Kidney (tissue), 22 donors: ENCODE measurements at places on chromosomes 13 and 19. TPM values are rescaled to one million over a fixed set of nuclear protein-coding genes. Genes with fewer than 3 reads are reported as not detected.

DNA sequence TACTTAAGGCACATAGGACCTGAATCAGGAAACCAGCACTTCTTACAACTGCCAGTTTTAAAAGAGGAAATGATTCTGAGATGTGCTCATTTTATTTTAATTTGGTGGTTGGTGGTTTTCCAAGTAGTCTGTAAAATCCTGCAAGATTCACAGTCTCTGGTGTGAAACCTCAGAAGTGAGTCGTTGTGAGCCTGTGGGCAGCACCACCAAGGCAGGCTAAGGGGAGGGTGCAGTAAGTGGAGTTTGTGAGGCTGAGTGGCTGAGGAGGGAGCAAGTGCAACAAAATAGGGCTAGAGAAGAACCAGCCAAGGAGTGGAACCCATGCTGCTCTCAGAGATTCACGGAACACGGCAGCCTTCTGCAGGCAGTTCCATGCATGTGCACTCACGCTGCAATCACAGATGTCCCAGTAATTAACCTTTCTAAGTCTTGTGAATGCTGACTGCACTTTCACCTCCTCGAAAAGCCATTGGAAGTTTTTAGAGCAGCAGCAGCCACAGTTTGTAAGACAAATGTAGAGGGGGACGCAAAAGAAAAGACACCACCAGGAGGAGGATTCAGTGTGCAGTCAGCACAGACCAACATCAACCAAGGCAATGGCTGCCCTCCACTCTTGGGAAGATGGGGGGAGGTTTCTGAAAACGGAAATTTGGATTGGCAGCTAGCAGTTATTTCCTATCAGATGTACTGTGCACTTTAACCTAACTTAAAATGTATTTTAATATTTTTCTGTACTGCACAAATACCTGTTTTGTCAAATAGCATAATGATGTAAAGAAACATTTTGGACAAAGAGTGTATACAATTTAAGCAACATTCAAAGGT lies 44.9 kb downstream of the ESD start:
- no peak for DNase-seq

- DNase-seq: no peak
Observed at GRCh38 chr13:24086642-24087041, 73.9 kb upstream of the SPATA13 start.

DNA sequence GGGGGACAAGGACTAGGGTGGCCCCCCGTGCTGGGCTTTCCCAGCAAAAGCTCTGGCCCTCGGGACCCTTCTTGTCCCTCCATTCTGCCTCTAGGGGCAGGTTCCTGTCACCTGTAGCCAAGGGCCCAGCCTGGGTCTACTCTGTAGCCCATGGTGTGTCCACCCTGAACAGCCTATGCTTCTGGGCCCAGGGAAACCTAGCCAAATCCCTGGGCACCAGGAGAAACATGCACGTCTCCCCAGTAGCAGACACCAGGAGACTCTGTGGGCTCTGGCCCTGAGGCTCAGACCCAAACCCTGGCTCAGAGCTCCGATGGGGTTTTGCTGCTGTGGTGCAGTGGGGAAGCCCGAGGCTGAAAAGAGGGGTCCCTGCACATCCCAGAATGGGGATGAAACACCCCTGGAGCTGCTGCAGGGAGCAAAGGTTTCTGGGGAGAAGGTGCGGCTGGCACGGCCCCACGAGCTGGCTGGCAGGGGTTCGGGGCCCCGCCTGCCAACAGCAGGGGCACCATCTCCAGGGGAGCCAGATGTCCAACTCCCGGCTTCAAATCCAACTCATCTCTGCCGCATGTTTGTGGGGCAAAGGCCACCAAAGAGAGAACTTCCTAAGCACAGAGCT lies 18.2 kb downstream of the CEBPG start:
- no peak for DNase-seq

- DNase-seq: no peak
Observed at GRCh38 chr19:10158485-10158884, 36.3 kb downstream of the DNMT1 start.

DNA sequence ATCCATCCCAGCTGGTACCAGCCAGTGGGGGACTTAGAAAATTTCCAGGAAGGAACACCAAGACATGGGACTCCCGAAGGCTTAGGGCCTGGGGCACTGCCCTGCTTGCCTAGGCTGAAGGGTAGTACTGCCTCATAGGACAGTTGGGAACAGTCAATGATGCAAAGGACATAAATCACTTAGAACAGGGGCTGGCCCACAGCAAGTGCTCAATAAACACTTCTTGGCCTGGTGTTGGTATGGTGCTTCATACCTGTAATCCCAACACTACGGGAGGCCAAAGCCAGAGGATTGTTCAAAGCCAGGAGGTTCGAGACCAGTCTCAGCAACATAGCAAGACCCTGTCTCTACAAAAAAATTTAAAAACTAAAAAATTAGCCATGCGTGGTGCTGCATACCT lies 5.8 kb downstream of the KEAP1 start:
- DNase-seq: no peak

DNA sequence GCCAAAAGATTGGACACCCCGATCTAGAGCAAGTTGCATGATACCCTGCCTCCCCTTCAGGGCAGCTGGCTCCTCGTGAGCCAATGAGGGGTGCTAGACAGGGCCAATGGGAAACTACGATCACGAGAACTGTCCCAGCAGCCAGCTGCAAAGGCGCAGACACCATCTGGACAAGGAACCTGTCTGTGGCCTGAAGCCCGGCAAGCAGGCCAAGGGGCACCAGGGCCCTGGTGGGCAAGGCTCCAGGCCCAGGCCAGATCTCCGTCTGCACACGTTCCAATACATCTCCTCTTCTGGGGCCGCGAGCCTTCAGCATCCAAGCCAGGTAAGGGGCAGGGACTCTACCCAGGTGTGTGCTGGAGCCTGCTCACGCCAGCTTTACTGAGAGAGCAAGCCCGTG lies 20.2 kb downstream of the MED26 start:
- no peak for DNase-seq

- no peak for DNase-seq
Observed at GRCh38 chr19:34228762-34229161, 25.6 kb upstream of the GARRE1 start.

DNA sequence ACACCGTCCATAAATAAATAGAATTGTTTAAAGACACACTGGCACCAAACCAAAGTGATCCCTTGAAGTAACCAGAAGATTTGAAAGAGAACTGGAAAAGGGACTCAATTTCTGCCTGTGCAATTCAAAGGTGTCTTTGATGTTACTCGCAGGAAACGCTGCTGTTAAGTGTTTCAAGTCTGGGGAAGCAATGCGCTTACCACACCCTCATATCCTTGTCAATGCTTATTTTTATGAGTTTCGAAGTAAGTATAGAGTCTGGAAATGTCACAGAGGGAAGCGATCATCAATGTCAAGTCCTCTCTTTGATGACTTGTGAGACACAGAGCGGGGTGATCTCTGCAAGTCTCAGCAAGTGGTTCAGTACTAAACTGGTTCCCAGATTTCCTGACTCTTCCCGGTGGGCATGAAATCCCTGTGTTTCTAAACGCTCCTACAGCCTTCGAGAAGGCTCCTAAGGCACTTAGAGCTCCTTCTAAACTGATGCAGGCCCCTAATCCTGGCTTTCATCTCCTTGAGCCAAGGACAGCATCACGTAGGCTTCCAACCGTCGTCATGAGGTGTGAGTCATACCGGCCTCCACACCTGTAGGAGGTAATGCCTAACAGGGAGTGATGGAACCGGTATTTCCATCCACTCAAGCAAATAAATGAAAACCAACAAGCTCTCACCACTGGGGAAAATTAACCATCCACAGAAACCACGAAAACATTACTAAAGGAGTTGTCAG lies 22.8 kb downstream of the SYDE1 start:
- DNase-seq: no peak

DNA sequence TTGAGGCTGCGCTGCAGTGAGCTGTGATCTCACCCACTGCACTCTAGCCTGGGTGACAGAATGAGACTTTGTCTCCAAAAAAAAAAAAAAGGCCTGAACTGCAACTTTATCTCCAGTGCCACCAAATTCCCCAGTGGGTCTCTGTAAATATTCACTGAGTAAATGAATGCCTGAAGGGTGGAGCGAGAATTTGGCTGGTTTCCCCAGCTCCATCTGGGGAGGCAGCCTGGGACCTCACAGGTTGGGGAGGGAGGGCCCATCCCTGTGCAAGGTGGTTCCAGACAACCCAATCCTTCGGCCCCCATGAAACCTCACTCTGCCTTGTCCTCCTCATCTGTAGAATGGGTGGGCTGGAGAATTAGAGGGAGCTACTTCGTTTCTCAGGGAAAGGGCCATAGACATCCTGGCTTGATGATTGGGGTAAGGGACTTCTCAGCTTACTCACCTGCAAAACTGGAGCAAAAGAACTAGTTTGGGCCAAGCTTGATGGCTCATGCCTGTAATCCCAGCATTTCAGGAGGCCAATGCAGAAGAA lies 4.2 kb upstream of the PKN1 start:
- DNase-seq: no peak

GRCh38 chr19:40396886-40397567 lies 7.0 kb upstream of the HIPK4 start:
- no peak for DNase-seq

DNA sequence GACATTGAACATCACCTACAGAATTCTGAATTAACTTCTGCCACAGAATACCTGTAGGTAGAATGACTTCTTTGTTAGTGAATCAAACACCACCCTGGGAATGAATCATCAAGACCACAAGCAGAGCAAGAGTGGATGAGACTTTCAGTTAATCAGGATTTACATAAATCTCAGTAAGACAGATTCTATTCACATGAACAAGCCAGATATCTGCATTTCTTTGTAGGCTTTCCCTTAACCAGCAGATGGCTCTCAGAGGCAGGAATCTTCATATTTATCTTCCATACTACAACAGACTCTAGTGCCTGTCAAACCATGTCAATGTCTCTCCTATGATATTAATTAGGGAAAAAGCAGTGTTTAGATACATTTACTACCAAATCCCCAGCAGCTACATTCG lies 412.1 kb downstream of the KLF12 start:
- DNase-seq: no peak

DNA sequence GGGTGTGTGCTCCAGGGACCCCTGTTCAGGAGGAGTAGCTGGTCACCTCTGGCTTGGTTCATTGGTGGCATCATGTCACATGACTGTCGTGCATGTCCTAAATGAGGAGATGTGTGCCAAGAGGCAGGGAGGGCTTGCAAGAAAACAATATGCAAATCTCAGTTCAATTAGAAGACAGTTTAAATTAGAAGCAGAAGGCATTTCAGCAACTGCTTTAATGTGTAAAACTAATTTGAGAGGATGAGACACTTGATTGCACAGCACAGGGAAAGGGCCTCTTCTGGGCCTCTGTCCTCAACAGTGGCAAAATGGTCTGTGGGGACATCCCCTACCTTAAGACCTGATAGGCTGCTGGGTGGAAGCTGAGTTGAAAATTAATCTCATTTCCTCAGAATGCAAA lies 54.6 kb downstream of the SPATA13 start:
- peak; percentile 55 for DNase-seq

GRCh38 chr19:41327576-41328156 lies 17.7 kb downstream of the CCDC97 start:
- DNase-seq: peak; percentile 74

GRCh38 chr13:89212186-89212585 lies 1541.0 kb downstream of the SLITRK5 start:
- no peak for DNase-seq

GRCh38 chr13:83449668-83450395 lies 432.4 kb downstream of the SLITRK1 start:
- no peak for DNase-seq

DNA sequence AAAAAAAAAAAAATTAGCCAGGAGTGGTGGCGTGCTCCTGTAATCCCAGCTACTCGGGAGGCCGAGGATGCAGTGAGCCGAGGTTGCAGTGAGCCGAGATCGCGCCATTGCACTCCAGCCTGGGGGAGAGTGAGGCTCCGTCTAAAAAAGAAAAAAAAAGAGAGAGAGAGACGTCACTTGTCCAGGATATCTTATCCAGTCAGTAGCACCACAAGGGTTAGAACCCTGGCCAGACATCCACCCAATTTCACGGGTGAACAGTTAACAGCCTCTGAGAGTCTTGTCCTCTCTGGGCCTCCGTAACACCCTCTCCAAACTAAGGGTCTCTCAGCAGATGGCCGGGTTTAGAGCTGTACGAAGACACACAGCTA lies 917 bp upstream of the CLPTM1 start:
- no peak for DNase-seq

DNA sequence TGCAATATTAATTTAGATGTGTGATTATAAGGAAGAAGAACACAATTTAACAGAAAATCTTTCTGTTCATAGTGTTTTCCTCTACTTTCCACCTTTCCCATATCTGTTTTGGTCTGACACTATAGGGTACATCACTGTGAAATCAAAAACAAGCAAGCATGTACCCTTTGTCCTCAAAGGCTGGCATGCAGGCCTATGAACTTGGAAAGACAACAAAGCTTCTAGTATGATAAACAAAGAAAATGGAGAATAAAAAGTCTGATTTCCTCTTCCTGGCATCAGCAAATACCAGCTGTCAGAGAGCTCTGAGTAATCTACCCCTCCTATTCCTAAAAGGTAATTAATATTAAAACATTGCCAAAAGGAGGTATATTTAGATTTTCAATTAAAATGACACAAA lies 5.6 kb upstream of the NEK3 start:
- DNase-seq: no peak

GRCh38 chr13:113792236-113792770 lies 33.3 kb downstream of the TMEM255B start:
- DNase-seq: no peak

DNA sequence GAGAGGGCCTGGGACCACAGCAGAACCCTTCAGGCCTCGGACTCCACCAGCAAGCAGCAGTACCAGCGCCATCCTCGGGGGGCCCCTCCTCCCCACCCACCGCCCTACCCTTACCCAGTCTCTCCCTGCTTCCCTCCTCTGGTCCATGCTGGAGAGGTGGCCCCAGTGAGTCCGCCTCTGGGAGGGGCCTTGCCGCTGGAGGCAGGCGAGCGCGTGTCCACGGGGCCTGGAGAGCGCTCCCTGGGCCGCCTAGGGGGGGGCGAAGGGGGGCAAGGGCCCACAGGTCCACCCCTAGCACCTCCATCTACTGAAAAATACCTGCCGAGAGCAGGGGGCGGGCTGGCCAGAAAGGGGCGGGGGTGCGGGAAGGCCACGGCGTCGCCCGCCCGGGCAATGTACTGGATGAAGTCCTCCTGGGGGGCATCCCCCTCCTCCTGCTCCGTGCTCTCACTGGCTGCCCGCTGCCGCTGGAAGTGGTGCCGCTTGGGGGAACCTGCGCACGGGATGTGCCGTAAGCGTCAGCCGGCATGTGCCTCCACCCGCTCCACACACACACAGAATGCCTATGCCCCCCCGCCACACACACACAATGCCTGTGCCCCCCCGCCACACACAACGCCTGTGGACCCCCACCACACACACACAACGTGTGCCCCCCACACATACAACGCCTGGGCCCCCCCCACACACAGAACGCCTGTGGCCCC lies 6.9 kb downstream of the CBARP start:
- peak; percentile 71 for DNase-seq

- DNase-seq: no peak
Observed at GRCh38 chr13:112449545-112449930, 73.4 kb downstream of the SPACA7 start.

The PSG3 gene
- total RNA-seq: not detected

The ZNF274 gene
- total RNA-seq: 42.4 TPM

The ZNF221 gene
- 6.2 TPM for total RNA-seq

The KLHL1 gene
- total RNA-seq: not detected

The IGFL4 gene
- not detected for total RNA-seq

The C5AR2 gene
- total RNA-seq: 2.5 TPM

The CCDC70 gene
- total RNA-seq: not detected

The LYPD5 gene
- 4.2 TPM for total RNA-seq

The ZSWIM4 gene
- 13.7 TPM for total RNA-seq

The TEX101 gene
- total RNA-seq: not detected

The DPF1 gene
- not detected for total RNA-seq

The SIGLEC5 gene
- total RNA-seq: not detected

The MAMSTR gene
- total RNA-seq: 2.2 TPM

The WDR88 gene
- total RNA-seq: not detected
